ENCODE measurements at places on chromosomes 5 and 9.

- peak; percentile 98 for DNase-seq
Measured at GRCh38 chr5:142012792-142013388, at the start of gene GNPDA1. TSS of gene GNPDA1 (minus strand) at chr5:142013027. CDS start at chr5:142012035, 992 bp downstream.

DNA sequence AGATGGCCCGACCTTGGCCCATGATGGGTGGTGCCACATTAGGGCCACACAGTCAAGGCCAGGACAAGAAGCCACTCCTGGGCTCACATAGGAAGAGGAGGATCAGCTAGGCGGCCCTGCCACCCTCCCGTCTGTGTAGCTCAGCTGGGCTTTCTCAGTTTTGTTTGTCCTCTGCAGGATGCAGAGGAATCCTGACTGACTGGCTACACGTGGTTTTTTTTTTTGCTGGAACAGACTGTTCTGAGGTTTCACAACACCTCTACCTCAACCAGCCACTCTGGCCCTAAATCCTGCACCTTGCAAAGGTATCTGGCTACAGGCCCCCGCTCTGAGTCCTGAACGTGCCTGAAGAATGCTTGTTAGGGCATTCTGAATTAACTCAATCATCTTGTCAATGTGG lies 88.3 kb upstream of the MSX2 start:
- DNase-seq: no peak

DNA sequence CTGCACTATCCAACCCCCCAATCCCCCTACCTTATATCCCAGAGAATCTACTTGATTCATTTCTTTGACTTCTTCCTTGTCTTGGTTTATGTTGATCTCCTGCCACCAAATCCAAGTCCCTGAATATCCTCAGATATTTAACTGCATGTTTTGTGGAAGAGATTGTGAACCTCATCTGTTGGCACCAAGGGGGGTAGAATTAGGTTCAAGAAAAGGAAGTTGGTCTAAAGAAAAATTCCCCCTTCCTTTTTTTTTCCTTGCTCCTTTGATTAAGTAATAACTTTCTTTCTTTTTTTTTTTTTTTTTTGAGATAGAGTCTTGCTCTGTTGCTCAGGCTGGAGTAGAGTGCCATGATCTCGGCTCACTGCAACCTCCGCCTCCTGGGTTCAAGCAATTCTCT lies 526 bp upstream of the CD14 start:
- DNase-seq: no peak

DNA sequence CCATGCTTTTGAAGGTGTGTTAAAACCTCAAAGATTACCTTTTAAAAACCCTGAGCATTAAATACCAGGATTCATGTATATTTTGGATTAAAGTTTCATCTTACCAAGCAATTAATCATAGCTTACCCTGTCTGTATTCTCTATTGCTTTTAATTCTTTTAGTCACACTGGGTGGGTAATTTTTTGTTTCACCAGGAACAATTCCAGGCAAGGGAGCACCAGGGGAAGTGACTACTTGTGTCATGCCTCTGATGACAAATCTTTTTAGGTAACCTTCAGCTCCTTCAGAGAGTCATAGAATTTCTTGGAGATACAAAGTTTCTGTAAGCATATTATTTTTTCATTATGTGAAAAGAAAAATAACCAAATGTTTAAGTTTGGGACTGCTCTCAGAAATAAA lies 33.4 kb upstream of the ANXA1 start:
- DNase-seq: peak; percentile 8

DNA sequence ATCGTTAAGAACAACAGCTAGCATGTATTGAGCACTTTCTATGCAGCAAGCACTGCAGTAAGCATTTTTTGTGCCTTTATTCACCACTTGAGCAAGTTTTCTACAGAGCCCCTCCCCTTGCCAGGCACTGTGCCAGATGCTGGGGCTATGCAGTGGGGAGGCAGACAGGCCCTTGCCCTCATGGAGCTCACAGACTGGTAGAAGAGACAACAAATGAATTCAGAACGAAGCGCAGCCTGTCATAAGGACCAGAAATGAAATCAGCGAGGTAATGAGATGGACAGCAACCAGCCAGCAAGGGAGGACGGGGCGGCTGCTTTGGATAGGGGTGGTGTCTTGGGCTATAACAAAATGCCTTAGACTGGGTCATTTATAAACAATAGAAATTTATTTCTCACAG lies 68.8 kb downstream of the C9orf50 start:
- no peak for DNase-seq

DNA sequence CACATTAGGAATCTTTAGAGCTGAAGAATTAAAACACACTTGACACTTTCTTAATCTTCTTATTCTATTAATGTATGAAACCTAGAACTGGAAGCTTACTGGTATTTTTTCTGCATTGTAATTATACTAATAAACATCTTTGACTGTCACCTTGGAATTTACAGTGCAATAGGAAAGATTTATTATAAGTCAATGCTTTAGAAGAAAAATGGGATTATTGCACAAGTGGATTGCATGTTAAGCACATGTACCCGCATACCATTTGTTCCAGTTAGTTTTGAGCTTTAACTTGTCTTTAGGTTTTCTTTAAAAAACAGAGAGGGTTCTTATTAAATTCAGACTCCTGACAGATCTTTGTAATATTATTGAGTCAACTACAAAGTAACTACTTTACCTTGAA lies 278.5 kb downstream of the CCDC171 start:
- DNase-seq: no peak

- no peak for DNase-seq
Measured at GRCh38 chr9:109450346-109450745, 47.8 kb downstream of the PTPN3 start.

- no peak for DNase-seq
Measured at GRCh38 chr9:31873722-31874121, 510.7 kb upstream of the ACO1 start.

DNA sequence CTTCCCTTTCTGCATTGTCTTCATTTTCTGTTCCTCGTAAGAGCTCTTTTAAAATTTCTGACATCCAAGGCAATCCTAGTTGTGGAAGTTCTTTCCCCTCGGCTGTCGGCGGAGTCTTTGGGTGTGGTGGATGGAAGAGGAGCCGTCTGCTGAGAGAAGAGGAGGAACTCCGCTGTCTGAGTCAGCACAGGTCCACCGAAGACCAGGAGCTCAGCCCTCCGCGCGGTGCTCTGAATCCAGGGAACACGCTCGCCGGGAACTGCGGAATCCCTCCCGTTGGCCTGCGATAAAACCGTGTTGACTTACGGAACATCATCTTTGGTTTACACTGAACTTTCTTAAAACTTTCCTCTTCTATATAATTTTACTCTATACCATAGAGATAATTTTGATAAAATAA lies 100.7 kb upstream of the IRX4 start:
- DNase-seq: peak; percentile 1

DNA sequence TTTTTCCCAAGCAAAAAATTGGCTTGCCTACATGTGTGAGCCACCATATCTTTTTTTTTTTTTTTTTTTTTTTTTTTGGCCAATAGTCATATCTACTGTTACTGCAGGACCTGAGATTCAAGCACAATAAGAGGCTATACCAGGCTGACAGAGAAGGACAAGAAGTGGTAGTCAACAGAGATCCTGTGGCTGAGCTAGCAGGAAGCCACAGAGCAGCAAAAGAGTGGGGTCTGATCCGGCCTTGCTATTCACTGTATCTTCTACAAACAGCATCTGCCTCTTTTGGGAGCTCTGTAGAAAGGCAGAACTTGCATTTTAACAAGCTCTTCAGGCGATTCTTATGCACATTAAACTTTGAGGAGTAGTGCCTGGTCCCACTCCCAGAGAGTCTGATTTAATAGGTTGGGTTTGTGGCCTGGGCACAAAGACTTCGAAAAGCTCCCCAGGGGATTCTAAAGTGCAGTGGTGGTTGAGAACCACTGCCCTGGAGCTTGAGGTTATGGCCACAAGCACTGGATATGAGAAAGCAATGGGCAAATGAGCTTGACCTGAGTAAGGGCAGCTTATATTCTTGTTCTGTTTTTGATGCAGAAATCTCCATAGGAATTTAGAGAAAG lies 162.8 kb downstream of the PIK3R1 start:
- no peak for DNase-seq

DNA sequence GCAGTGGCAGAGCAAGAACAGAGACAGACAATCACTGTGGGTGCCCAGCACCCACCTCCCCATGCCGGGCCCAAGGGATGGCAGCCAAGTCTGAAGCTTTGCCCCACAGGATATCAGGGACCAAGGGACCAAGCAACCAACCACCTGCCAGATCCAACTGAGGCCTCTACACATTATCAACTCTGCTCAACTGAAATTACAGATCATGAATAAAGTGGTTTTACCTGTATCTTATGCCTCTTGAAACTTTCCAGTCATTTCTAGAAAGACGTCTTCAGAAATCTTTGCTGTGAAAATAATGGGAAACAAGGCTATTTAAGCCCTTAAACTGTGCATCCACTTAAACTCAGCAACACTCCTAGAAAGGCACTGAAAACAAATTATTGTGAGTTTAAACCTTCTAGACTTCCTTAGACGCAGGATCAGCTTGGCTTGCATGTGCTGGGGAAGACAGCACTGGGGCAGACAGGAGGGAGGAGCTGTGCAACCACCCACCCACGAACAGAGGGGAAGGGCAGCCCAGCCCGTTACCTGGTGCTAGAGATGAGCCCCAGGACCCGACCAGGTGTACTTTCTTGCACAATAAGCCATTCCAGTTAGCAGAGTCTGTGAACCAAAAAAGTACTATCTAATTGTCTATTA lies 80.0 kb downstream of the SEMA4D start:
- no peak for DNase-seq

- DNase-seq: peak; percentile 30
Measured at GRCh38 chr9:81833563-81834345, 94.5 kb upstream of the SPATA31D4 start.

DNA sequence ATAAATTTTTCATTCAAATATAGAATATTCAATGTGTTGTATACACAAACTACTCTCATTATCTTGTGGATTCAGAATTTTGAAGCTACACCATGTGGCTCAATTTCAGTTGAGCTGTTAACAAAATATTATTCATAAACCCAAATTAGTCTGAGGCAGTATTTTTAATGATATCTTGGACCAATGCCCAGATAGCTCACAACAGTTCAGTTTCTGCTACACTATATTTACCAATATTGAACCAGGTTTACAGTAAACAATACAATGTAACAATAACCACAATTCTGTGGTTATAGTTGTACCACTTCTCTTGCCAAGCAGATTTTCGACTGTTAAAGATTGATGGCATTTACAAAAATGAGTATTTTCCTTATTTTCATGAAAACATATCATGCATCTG lies 99.9 kb downstream of the SSBP2 start:
- no peak for DNase-seq

GRCh38 chr5:109998208-109998607 lies 308.5 kb downstream of the MAN2A1 start:
- DNase-seq: no peak

- no peak for DNase-seq
Measured at GRCh38 chr9:76737154-76737902, 26.9 kb upstream of the PCA3 start.

DNA sequence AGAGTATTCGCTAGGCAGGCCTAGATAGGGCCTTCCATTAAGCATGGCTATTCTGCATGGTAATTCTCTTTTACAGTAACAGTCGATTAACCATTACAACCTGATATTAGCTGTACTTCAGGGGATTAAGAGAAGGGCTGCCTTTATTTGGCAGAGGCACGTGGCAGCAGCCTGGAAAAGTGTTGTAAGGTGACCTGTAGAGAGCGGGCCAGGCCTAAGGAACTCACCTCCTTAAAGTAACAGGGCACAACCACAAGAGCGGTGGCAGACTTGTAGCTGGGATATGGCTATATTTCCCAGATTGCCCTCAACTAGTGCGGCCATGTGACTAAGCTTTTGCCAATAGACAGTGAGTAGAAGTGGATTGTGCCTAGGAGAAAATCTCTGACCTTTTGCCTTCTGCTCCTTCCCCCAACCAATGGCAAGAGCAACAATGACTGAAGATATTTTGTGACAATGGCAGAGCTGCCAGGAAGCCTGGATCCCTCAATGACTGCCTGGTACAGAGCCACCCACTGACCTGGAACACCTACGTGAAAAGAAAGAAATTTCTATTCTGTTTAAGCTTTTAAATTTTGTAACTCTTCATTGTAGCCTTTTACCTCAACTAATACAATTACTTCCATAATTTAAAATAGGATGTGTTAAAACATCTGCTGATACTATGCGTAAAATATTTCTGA lies 18.9 kb upstream of the ANKRD34B start:
- no peak for DNase-seq

DNA sequence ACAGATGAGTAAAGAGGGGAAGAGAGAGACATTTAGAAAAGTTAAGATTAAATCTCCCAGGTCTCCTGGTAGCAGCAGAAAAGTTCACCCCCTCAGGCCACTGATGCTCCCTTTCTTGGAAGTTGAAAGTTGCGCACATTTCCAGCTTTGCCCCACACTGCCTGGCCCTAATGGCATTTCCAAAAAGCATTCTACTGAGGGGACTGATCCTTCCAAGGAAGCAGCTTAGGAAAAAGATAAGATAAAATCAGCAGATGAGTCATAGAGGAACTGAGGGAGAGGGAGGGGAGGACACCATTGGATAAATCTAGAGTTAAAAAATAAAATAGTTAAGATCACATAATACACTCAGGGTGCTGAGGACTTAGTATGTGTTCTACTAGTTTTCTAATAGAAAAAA lies 67.6 kb upstream of the SLC12A2 start:
- DNase-seq: no peak

DNA sequence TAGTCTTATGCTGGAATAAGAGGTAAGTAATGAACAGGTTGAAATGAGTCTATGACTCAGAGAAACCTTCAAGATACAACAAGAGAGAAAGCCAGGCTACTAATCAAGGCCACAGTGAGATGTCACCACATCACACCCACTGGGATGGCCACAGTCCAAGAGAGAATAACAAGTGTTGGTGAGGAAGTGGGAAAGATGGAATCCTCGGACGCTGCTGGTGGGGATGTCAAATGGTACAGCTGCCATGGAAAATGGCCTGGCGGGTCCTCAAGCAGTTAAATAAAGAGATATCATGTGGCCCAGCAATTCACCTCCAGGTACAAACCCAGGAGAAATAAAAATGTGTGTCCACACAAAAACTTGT lies 41.9 kb upstream of the NEURL1B start:
- no peak for DNase-seq

Measured in AG20443 (cell line).